ENCODE measurements at places on chromosomes 16 and 17.
A peak's percentile ranks its signal among the peaks of the same experiment; 100 is the strongest.

- peak; percentile 40 for DNase-seq
These were observed 66.0 kb downstream of the GNAO1 start for GRCh38 chr16:56257239-56257638.

DNA sequence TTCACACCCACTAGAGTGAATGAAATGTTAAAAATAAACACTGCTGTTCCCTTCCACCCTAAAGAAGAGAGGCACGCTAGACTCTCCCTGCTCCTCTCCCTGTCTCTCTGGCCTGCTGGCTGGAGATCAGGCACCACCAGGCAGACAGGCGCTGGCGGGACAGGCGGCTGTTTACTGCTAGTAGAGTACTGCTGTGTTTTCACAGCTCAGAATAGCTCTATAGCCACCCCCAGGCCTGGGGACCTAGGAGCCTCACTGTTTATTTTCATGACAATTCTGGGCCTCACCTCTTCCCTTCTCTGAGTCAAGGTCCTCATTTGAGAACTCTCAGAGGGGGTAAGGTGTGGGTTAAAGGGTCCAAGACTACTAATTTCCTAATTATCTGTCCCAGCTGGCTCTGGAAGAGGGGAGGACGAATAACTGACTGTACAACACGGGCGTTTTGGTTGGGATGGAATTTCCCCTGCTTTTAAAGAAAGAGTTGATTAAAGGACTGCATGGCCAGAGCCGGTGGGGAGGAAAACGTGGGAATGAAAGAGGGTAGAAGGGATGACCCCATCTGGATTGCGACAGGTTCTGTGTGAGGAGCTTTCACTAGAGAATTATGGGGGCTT is 9.0 kb upstream of the G6PC1 start:
- DNase-seq, result peak; percentile 66

DNA sequence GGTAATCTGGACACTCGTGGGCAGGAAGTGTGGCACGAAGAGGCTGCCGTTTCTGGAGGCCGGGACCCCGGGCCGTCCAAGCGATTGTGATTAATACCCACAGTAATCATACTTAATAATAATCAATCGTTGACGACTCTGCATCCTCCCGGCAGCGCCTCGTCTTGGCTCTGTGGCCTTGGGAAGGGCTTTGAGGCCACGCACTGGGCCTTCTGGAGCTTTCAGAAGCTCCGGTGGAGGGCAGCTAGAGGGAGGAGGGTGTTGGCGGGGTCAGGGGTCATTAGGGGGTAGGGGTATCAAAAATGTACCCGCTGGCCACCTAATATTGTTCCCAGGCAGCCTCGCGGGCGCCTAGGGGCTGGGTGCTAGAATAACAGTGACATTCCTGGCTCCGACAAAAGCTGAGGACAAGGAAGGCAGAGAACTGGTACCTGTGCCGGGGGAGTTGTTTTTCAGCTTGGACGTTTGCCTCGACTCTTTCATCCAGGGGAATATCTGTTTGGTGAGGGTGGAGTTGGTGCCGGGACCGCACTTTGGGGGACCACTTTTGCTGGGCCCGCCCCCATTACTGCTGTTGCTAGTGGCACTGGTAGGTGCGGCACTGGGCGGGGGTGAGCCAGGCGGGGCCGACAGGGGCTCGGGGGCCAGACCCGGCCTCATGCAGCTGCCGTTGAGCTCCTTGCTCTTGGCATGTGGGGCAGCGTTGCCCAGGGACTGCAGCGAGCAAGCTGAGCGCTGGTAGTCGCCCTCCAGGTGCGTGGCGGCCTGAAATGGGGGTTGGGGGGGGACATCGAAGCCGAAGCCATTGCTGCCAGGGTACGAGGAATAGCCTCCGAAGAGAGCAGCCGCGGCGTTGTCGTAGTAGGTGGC is 6.9 kb upstream of the HOXB2 start:
- no peak for DNase-seq

GRCh38 chr17:19787733-19788357 is 39.7 kb upstream of the ALDH3A1 start:
- DNase-seq, result no peak

GRCh38 chr17:53844491-53845107 is 21.9 kb downstream of the KIF2B start:
- no peak for DNase-seq

DNA sequence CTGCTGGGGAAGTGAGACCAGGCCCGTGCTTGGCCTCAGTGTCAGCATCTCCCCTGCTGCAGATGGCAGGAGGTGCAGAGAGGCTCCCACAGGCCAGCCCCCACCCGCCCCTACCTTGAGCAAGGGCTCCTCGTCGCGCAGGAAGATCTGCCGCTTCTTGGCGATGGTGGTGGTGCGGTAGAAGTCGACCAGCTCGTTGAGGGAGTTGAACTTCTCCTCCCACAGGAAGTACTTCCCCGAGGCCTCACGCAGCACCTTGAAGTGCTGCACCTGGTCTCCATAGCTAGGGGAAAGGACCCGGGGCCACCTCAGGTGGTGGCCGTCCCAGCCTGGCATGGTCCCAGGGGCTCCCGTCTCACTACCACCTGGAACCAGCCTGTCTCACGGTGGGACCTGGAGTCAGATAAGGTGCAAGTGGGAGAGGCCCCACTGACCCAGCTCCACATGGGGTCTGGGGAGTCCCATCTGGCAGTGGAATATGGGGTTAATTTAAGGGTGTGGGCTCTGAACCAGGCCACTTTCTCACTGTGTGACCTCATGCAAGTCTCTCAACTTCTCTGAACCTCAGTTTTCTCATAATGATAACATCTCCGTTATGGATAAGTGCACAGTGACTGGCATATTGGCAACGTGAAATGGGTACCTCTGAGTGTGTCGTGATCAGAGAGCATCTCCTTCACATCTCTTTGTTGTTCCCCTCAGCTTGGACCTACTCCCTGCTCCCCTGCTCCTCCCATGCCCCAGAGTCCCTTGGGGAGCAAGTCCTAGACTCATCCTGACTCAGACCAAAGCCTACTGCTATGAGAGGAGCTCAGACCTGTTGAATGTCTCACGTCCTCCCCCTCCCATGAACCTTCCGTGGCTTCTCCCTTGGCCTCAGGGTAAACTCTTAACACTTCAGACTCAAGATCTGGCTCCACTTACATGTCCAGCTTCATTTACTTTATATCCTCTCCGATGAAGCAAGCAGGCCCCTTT is 19.8 kb upstream of the FAM83G start:
- peak; percentile 47 for DNase-seq

- no peak for DNase-seq
These were observed 34.2 kb downstream of the CDH13 start for GRCh38 chr16:82660966-82661365.

- DNase-seq, result no peak
These were observed 37.5 kb downstream of the SDR42E1 start for GRCh38 chr16:81973737-81974136.

- no peak for DNase-seq
These were observed 13.4 kb downstream of the FLOT2 start for GRCh38 chr17:28883967-28884702.
